Activated CD4-positive, alpha-beta T cell treated with anti-CD3 and anti-CD28 coated beads for 48 hours (primary cell): ENCODE measurements at places on chromosomes 7 and 10.

- DNase-seq, result no peak
Measured at GRCh38 chr7:136890399-136890798, 21.9 kb downstream of the CHRM2 start.

DNA sequence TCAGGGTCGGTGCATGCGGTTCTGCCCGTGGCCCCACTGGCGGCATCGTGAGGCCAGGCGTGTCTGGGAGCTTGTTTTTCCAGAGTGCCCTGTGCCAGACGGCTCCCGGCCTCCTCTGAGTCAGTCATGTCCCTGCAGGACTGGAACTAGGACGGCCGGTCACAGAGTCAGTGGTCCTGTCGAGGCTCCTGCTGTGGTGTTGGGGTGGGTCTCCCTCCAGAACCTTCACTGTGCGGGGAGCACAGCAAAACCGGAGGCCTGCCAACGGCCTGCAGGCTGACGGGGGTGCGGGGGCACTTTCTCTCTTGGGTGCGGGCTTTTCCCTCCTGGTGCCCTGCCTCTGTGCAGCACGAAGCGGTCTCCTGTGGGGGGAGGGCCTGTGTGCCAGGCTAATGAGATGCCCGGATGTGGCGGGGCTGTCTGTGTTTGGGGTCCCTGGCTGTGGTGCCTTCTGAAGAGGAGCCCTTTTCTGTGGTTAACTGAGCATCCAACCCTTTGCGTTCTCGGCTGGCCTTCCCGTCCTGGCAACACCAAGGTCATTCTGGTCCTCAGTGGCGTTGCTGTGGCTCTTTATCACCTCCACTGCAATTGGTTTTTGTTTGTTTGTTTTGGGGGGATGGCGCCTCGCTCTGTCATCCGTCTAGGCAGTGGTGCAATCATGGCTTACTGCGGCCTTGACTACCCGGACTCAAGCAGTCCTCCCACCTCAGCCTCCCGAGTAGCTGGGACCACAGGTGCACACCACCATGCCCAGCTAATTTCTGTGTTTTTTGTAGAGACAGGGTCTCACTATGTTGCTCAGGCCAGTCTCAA is 8.0 kb downstream of the GET4 start:
- no peak for DNase-seq

GRCh38 chr7:88357781-88358525 is 51.3 kb upstream of the STEAP4 start:
- DNase-seq, result no peak

DNA sequence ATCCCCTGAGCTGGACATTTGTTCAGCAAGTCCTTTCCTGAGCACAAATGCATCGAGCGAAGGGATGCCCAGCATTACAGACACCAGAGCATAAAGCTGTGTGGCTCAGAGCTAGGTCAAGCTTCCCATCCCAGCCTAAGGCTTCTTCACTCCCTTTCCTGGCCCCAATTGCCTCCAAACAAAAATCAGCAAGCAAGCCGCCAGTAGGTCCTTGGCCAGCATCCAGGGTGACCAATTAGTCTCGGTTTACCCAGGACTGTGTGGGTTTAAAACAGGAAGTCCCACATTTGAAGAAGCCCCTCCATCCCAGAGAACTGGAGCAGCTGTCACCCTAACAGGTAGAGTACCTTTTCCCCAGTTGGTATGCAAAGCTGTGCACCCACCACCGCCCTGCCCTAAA is 51.2 kb downstream of the PRKAG2 start:
- no peak for DNase-seq

DNA sequence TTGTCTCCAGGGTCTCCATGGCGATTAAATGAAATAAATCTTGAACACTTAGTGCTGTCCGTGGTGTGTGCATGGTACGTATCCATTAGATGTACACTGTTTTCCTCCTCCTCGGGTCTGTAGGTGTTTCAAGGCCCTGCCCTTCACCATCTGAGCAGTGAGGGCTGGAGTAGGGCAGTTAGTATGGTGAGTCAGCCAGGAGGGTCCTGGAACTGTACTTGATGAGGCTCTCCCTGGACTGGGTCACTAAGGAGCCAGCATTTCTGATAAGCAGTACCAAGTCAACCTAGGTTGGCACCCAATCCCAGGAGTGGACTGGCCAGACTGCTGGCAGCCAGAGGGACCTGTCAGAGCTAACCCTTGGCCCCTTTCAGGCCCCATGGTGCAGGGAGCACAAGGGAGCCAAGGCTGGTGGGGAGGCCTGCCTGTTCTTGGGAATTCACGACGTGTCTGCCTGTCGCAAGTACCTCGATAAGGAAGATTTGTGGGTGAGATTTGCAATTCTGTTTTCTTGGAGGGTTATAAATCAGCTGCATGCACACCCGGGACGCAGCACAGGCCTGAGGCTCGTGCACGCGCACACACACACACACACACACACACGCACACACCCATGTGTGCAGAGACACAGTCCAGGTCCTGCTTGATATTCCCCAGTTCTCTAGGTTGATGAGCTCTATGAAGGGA is 114.2 kb downstream of the ZMIZ1 start:
- DNase-seq, result no peak

GRCh38 chr10:26697163-26697921 is at the start of gene PDSS1:
Gene PDSS1, plus strand, starts transcription at chr10:26697701. Its CDS starts 11 bp downstream, at chr10:26697712.
- DNase-seq, result peak; percentile 76
